Hematopoietic multipotent progenitor cell treated with erythropoietin and hydrocortisone succinate and interleukin-3 and kit ligand, for 17 days (in vitro differentiated cells): ENCODE measurements at places on chromosomes 7 and 10.

GRCh38 chr7:98669329-98670000, 52.4 kb downstream of the NPTX2 start:
- DNase-seq, result no peak

DNA sequence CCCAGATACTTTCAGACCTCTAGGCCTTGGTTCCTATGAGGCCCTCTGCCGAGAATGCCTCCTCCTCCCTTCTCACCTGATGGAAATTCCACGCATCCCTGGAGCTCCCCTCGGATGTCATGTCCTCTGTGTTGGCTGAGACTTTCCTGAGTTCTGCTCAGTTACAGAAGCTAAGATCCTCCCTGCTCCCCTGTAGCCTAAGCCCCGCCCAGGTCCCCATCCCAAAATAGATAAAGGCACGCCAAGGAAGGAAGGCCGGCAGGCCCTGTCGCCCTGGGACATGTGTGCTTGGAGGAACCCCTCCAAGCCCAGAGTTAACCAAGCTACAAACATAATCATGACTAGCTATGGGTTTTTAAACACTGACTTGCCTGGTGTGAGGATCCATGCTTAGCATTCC, 123.5 kb downstream of the SORBS1 start:
- no peak for DNase-seq

DNA sequence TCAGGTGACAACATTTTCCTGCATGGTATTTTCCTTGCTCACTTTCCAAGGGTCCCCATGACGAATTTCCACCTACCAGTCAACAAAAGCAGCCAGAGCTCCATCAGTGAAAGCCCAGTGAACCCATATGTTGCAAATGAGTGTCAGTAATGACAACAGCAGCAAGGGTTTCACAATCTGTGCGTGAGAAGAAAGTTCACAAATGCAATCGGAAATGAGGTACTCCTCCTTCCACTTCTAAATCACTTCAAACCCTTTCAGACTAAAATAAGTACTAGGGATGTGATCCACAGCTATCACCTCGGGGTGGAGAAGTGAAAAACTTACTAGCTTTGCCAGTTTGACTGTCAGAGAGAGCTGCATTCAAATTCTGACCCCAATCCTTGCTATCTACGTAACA, 55.6 kb upstream of the BET1 start:
- DNase-seq, result no peak

DNA sequence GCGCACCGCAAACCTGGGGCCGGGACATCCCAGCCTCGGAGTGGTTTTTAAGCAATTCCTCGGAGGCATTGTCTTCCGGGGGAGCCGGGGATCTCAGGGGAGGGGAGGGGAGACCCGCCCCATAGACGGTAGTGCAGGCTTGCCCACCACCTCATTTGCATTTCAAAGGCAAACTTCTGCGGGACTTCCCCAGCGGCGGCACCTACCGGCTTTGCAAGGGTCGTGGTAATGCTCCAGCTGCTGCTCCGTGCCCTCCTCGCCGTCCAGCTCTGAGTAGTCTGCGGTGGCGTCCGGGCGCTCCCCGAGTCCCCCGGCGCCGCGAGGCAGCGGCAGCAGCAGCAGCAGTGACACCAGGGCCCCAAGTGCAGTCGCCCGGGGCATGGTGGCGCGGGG, 425 bp downstream of the TLL2 start:
- DNase-seq, result no peak

DNA sequence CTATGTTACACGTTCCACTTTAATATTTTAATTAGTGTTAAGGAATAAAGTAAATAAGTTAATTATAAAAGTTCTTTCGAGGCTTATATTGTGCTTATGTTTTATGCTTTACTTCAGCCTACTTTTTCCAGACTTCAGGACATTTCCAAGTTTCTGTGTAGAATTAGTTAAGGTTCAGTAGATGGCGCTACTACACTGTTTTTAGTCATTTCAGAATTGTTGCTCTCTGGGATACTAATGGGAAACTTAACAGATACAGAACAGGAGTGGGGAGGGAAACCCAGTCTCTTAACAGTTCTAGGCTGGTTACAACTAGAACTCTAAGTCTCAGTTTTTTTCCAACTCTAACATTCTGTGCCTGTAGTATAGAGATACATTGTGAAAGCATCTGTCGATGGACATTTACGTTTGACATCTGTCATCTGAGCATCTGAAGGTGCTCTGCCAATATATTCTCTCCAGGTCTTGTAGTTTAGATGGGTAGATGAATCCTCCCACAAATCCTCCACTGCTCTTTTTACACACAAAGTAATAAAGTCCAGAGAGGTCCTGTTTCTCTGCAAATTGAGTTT, 56.8 kb upstream of the FAM171A1 start:
- peak; percentile 53 for DNase-seq

DNA sequence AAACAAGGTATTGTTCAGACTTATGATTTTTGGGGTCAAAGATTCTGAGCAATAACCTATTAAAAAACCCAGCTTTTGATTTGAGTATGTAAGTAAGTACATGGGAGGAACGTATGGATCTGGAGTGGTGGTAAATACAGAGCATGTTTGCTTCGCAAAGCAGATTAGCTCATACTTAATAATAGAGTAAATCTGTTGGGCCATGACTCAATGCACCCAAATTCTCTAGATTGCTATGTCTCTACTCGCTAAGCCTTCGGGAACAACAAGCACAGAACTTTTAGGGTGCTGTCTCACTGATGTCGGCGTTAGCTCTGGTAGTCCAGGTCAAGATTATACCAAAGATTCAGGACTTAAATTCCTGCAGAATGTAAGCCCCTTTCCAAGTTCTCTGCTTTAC, 807 bp upstream of the MINPP1 start:
- DNase-seq, result no peak

DNA sequence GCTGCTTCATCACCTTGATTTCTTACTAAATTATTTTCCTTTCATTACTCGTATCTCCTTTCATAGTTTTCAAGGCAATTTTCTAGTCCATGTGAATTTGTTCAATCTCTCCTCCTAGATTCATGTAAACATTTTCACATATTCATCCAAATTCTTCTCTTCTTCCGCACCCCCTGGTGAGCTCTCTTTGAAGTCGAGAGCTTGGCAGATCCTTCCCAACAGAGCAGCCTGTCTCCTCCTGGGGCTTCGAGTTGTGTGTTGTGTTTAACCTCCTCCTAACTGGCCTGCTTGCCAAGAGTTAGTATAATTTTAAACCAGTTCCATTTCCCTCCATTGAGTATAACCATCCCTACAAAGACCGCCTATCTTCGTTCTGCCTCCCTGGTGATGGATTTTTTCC, 272.4 kb upstream of the CELF2 start:
- no peak for DNase-seq

- DNase-seq, result no peak
Observed at GRCh38 chr7:48040944-48041652, 5.8 kb downstream of the C7orf57 start.

- DNase-seq, result no peak
Observed at GRCh38 chr7:3753868-3754267, 452.8 kb downstream of the SDK1 start.

GRCh38 chr7:44735403-44736165, 13.1 kb upstream of the ZMIZ2 start:
- no peak for DNase-seq

DNA sequence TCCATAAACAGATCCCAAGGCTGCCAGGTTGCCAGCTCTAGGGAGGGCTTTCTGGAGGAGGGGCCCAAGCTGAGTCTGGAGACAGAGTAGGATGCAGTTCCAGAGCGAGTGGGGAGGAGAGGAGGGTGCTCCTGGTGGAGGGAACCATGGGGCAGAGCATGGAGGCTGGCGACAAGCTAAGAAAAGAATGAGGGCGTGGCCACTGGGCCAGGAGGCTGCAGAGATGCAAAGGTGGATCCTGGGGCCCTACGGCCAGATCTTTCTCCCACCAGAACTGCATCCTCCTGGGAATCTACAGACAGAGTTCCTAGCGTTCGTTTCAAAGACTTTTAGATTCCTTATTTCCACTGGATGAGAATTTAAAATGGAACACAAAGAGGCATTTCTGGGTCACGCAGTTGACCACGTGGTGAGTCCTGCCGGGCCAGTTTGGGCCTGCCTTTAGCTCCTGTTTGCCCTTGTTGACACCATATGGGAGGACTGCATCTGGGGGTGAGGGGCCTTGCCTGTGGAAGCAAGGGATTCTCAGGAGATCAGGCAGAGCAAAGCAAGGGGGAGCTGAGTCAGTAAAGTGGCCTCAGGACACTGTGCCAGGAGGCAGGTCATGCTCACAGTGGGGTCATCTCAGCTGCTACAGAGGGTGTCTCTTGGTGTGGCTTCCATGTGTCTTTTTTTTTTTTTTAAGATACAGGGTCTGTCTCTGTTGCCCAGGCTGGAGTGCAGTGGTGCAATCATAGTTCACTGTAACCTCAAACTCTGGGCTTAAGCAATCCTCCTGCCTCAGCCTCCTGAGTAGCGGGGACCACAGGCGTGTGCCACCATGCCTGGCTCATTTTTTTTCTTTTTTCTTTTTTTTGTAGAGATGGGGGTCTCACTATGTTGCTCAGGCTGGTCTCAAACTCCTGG, 137.8 kb downstream of the SH3PXD2A start:
- no peak for DNase-seq

DNA sequence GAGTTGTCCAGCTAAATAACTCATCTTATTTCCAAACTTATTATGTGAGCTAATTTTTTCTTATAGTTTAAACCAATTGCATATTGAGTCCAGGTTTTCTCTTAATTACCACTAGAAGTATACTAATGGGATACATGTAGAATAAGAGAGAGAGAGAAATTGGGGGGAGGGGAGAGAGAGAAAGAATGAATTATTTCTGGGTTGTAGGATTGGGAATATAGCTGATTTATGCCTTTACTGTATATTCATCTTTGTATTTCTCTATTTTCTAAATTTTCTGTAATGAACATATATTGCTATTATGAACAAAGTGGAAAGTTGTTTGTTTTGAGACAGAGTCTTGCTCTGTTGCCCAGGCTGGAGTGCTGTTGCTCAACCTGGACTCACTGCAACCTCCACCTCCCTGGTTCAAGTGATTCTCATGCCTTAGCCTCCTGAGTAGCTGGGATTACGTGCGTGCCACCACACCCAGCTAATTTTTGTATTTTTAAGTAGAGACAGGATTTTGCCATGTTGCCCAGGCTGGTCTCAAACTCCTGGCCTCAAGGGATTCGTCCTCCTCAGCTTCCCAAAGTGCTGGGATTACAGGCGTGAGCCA, 26.1 kb upstream of the ITGB1 start:
- no peak for DNase-seq

DNA sequence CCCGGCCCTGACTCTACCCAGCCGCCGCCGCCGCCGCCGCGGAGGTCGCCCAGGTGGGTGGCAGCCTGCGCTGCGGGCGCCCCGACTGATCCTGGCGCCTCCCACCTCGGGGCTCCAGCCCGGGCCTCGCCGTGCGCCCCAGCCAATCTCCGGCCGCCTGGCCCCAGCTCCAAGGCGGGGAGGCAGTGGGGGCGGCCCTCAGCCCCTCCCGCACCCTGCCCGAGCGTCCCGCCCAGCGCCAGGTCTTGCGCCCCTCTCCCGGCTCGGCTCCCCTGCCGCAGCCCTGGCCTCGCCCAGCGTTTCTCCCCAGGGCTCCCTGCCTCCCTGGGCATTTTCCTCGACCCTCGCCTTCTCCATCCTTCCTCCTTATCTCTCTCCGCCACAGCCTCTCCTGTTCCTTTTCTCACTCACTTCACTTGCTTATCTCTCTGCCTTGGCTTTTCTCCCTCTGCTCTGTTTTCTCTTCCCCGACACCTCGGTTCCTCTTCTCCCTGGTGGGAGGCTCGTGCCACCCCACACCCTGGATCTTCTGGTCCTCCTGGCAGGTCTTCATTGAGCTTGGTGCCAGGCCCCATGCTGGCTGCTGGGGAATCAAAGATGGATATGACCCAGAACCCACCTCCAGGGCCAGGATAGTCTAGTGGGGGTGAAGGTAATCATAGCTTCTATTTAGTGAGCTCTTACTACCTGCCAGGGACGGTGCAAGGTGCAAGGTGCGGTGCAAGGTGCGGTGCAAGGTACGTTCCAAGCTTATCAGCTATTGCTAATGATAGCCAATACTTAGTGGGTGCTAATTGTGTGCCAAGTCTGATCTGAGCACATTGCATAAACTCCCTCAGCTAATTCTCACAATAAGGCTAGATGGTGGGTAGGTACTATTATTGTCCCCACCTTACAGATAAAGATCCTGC, at the start of gene SFRP5:
SFRP5 (minus strand) TSS at position 87 of the 911 bp plus-strand sequence. CDS start 166 bp downstream, outside the sequence.
- DNase-seq, result no peak

DNA sequence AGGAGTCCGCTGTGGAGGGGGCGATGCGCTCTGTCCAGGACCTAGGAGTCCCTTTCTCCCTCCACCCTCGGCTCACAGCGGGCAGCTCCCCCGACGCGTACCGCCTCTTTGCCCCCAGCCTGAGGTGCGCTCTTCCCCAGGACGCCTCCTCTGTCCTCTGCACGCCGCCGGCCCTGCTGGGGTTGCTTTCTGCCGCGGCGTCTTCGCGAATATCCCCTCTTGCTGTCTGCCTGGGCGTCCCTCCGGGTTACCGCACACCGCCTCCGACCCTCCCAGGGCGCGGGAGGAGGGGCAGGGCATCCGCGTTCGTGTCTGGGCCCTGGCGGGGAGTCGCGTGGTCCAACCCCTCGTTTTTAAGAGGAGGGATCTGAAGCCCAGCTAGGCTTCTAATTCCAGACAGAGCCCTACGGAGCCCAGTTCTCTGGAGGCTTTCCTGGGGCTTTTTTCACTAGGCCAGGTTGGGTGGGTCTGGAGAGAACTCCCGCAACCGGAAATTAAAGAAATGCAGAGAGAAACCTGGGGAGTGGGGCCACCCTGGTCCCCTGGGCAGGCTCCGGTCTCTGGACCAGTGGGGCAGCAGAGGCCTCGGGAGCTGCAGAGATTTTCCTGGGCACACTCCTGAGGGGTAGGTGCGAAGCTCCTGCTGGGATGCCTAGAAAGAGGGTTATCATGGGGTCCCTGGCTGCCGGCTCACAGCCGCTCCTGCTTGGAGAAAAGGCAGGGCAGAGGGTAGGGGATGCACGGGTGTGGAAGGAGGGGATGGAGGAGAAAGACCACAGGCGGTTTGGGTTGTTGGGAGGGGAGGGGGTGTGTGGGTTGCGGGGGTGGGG, 166.9 kb downstream of the UBE2H start:
- no peak for DNase-seq

DNA sequence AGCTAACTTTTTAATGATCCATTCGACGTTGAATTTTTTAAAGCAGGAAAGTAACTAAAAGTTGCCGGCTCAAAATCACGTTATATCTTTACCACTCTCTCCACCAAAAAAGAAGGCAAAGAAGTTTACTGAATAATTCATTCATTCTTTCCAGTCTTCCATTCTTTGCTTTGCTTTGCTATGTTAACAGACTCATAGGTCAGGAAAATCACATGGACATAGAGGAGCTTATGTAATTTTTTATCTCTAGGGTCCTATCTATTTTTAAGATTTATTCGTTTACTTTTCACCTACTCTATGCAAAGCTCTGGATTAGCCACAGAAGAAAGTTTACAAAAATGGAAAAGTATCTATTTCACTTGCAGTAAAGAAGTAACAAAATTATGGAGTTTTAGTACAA, 52.6 kb downstream of the MRC1 start:
- no peak for DNase-seq
